Cortex of kidney (tissue), 1 donor: ENCODE measurements at places on chromosomes 3 and 15.

DNA sequence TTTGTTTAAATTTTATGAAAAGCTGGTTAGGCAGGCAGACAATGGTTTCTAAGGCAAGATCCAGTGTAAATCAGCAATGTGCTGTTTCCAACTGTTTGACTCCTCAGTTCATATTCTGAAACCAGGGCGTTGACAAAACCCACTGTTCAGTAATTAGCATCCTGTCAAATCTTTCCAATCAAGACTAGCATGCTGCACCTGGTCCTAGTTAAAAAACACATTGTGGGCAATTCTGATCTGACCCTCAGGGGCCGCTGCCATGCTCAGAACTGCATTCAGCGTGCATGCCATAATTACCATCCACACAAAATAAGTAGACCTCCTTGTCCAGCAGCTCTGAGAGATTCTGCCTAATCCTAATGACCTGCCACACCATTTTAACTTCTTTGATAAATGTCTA, 20.9 kb upstream of the RBP1 start:
- DNase-seq: no peak

- DNase-seq: no peak
These were observed 177.6 kb downstream of the KCNAB1 start for GRCh38 chr3:156298014-156298413.

DNA sequence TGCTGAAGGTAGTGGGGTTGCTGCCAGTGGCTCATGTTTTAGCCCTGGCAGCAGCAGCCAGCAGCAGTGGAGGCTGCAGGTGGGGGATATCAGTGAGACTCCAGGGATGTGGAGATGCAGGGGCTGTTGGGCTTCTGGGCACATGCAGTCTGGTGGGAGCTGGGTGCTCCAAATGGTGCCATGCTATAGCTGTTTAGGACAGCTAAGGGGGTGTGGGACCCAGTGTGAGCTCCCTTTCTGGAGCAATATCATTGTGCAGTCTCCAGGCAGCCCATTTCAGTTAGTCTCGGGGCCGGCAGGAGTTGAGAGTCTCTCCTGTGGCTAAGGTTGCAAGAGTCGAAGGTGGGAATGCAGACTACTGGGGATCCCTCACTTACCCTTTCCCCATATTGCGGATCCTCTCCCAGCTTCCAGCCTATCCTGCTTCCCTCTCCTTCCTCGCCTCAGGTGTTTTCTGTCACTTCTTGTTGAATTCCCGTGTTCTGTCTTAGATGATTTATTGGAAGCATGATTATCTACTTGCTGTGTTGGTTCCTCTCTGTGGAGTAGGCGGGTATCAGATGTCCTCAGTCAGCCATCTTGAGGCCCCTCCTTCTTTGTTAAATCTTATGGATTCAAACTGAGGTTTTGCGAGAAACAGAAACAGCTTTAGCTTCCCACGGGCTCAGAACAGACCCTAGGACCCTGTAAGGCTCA, 112.0 kb downstream of the FAM43A start:
- no peak for DNase-seq

DNA sequence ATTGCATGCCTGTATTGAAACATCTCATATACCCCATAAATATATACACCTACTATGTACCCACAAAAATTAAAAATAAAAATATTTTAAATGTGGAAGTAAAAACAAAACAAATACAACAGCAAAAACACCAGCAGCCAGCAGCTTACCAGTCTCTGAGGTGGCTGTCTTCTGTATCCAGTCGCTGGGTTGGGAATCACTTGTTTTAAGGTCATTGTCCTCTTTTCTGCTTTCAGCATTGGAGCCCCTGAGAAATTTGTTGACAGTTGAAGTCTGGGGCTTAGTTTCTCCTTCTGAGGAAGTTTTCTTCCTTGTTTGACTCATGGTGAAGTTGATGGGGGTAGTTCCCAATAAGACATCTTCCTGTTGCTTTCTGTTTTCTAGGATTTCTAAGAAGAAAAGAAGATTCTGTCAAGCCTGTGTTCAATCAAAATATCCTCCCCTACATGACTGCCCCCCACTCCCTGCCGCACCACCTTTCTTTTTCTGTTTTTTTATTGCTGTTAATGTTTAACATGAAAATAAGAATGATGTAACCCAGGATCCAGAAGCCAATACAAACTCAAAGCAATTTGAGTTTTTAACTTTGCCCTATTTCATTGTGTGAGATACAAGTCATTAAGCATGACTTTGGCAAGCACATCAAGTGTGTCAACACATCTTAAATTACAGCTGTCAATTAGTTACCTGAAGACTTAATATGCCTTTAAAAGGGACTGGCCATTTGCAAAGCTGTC, at the start of gene LRRC31:
TSS of gene LRRC31 (minus strand) at position 452 of the 737 bp plus-strand sequence. CDS start at position 324, 128 bp downstream.
- DNase-seq: no peak

GRCh38 chr3:193711523-193711963, 118.5 kb downstream of the OPA1 start:
- DNase-seq: no peak

DNA sequence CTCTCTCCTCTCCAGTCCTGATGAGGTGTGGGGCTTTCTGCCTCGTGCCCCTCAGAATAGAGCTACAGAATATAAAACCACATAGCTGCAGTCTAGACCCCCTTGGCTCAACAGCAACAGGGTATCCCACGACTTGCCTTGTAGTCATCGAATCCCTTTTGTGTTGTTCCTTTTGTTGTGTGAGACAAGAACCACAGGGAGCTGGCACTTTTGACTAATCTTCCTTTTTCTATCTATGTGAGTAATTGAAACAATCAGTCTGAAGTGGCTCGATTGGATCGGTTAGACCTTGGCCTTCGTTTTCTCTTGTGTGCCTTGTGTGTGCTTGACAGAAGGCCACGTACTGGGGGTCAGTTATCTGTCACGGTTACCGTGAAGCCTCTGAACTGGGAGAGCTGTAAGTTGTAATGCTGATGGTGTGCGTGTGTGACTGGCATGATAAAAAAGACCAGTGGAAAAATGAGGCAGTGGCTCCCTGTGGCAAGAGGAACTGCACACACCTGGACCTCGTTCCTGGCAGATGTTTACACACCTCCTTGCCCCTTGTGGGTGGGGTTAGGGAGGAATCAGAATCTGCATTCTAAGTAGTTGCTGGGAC, 23.2 kb upstream of the IQCF6 start:
- DNase-seq: no peak

DNA sequence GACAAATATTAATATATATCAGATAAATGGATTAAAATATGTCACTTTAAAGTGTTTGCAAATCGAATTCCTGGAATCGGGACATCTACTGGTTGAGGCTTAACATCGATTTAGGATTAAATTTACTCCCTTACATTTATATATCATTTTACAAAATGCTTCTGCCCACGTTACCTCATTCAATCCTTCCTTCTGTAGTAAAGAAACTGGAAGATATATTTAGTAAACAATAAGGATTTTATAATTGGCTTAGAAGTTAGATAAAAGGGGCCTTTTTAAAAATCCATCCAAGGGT, 1.3 kb downstream of the CLPX start:
- DNase-seq: no peak

GRCh38 chr15:81336568-81336967, 12.6 kb upstream of the STARD5 start:
- no peak for DNase-seq

GRCh38 chr3:109021556-109021955, 67.9 kb upstream of the GUCA1C start:
- DNase-seq: no peak

GRCh38 chr3:152202976-152203626, 65.6 kb upstream of the MBNL1 start:
- DNase-seq: no peak

GRCh38 chr15:71651750-71652186, 158.6 kb upstream of the NR2E3 start:
- DNase-seq: no peak

- DNase-seq: no peak
These were observed 283.3 kb upstream of the TPRG1 start for GRCh38 chr3:188888321-188889053.

- no peak for DNase-seq
These were observed 32.5 kb downstream of the DCUN1D1 start for GRCh38 chr3:182947888-182948287.

DNA sequence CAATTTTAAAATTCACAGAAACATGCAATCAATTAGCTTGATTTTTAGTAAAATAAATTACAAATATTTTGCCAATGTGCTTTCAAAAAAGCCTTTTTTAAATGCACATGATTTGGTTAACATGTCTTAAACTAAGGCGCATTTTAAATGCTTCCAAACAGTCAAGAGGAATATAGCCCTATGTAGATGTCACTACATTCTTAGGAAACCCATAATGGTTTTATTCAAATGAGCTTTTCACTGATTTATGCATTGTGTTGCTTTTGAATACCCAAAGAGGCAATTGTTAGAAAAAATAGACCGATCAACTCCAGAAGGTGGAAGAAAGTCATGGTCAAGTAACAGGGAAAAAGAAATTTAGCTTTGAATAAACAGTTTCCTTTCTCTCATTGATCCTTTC, 366.9 kb upstream of the PPP2R3A start:
- no peak for DNase-seq

DNA sequence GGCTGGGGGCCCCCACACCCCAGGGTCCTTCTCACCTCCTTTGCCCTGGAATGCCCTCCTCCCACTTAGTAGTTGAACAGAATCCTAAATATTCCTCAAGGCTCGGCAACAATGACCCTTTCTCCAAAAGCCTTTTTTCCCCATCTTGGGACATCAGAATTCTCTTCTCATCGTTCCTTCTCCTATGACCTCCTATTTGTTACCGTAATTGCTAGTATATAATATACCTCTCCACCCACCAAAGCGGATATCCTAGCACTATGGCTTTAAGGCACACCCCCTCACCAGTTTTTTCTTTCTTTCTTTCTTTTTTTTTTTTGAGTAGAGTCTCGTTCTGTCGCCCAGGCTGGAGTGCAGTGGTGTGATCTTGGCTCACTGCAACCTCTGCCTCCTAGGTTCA, 16.8 kb downstream of the HDAC11 start:
- no peak for DNase-seq

DNA sequence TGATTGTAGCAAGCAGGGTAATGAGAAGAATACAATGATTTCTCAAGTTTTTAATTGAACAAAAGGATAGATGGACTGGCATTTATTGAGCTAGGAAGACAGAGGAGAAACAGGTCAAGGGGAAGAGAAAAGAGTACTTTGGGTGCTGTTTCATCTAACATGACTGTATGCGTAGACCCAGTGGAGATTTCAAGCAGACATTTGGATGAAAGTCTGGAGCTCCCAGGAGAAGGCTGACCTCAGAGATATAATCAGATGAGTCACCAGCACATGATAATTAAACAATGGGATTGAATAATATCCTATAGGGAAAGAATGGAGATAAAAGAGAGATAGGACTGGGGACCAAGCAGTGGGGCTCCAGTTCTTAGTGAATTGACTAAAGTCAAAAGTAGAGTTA, 194.9 kb downstream of the ARRDC4 start:
- no peak for DNase-seq

GRCh38 chr3:41210966-41211365, 11.7 kb downstream of the CTNNB1 start:
- no peak for DNase-seq

- DNase-seq: no peak
These were observed 345.3 kb downstream of the WDR72 start for GRCh38 chr15:53414167-53414566.

DNA sequence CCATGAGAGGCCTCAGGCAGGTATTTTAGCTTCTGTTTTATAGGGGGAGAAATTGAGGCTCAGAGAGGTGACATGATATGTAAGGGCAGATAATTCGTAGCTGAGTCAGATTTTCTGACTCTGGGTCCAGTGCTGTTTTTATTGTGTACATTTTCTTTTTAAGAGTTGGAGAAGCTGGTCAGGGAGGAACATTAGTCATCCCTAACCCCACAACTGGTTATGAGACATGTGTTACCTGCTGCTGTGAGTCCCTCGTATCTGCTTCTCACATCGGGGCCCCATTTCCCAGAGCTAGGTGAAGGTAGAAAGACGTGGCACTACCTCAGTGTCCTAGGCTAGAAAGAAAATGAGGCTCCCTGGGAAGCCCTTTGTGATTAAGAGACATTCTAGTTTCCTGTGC, 28.6 kb downstream of the GALNT15 start:
- DNase-seq: no peak

DNA sequence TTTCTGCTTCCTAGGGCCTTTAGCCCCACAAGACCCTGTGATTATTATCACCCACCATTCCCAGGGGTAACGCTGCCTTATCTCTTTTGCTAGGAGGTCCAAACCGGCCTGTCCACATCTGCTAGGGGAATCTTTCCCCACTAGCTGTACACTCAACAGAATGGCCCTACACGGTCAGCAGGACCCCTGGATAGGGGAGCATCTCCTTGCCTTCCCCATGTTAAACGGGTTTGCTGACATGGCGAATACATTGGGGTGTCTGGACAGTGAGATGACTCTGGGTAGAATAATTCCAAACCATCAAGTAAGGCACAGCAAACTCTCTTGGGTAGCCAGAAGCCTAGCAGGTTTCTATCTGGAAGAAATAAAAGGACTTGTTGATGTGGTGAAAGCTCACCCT, 702 bp downstream of the TRAIP start:
- no peak for DNase-seq

DNA sequence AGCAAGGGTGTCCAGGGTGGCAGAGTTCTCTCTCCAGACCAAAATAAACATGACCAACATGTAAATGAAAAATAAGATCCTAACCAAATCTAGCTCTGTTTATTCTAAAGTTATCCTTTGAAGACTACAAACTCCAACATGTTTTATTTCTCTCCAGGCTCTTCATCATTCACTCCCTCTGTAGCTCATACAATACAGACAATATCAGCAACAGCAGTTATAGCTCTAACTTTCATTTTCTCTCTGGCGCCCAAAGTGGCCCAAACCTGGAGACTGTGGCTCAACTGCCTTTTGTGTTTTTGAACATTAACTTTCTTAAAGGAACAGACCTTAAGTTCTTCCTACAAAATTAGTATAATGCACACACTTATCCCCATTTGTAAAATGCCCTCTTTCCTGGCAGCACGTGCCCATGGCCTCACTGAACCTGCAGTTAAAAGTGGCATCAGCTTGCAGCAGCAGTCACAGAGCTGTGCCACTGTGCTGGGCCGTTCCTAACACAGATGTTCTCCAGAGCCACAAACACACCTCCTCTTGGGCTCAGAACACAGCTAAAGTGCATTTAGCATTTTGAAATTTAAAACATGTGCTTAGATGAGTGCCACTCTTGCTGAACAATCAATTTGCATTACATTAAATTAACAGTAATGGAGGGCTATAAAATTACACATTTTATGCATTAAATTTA, 91.9 kb downstream of the RORA start:
- no peak for DNase-seq

- no peak for DNase-seq
These were observed 63.3 kb downstream of the ABTB1 start for GRCh38 chr3:127735767-127736693.

GRCh38 chr15:91711384-91712033, 142.0 kb upstream of the SLCO3A1 start:
- no peak for DNase-seq

DNA sequence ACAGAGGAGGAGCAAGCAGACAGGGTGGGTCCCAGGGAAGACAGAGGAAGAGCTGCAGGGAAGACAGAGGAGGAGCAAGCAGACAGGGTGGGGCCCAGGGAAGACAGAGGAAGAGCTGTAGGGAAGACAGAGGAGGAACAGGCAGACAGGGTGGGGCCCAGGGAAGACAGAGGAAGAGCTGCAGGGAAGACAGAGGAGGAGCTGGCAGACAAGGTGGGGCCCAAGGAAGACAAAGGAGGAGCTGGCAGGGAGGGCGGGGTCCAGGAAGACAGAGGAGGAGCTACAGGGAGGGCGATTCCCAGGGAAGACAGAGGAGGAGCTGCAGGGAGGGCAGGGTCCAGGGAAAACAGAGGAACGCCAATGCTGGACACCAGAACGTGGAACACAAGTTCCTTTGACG, 66.5 kb downstream of the PLXNA1 start:
- no peak for DNase-seq

GRCh38 chr3:5186089-5186857, 1.2 kb upstream of the EDEM1 start:
- DNase-seq: no peak
